GM12891 (cell line): ENCODE measurements at places on chromosomes 1 and 21.

DNA sequence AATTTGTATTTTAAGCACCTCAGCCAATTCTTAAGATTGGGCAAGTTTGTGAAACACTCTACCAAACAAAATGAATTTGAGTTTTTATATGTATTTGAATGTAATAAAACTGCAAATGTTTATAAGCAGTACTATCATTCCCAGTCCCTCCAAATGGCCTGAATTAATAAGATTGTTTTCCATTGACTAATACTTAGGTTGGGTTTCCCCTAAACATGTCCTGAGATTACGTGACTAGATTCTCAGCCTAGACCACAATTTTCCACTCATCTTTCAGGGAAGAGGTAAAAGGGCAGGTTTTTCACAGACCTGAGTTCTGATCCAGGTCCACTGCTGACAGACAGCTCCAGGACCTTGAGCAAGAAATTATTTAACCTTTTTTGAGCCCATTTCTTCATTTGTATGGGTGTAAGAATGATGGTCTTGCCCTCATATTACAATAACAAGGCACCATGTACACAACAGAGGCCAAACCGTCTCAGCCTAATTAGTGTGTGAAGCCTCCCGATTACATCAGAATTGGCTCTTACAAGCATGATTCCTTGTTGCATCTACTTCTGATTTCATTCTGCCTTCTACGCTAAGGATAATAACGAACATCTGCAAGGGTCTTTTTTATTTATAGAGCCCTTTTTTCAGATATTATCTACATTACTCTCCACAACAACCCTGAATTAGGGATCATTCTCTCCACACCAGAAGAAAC, 51.2 kb downstream of the BEND5 start:
- no peak for DNase-seq

- DNase-seq, result no peak
Measured at GRCh38 chr1:186244825-186245224, 130.2 kb downstream of the TPR start.

- no peak for DNase-seq
Measured at GRCh38 chr21:42623694-42624093, 29.7 kb upstream of the PDE9A start.

DNA sequence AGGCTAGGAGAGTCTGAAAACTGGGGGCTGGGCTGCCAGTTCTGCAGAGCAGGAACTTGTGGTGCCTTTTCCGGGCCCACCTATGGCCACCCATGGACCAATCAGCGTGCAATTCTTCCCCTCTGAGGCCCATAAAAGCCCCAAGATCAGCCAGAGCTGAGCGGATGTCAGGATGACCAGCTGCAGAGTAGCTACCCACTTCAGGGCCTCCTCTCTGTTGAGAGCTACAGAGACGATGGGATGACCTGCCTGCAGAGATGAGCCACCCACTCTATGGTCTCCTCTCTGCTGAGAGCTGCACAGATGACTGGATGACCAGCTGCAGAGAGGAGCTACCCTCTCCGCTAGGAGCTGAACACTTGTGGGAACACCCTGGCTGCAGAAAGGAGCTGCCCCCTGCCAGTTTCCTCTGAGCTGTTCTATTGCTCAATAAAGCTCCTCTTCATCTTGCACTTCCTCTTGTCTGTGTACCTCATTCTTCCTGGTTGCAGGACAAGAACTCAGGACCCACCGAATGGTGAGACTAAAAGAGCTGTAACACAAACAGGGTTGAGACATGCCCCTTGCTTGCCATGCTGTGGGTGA, 12.8 kb upstream of the AADACL4 start:
- DNase-seq, result no peak

DNA sequence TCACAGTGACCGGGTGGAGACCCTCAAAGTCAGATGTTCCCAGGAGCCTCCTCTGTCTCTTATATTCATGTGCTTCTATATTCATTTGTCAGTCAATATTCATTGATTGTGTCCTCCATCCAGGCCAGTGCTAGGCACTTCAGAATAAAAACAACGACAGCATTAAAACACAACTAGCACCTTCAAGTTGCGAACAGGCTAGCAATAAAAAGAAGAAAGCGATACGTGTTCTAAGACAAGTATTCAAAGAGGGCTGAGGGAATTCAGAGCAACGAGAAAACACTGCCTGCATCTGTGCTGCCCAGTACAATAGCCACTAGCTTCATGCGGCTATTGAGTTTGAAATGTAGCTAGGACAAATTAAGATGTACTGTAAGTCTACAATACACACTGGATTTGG, 138.0 kb downstream of the PLXNA2 start:
- no peak for DNase-seq

DNA sequence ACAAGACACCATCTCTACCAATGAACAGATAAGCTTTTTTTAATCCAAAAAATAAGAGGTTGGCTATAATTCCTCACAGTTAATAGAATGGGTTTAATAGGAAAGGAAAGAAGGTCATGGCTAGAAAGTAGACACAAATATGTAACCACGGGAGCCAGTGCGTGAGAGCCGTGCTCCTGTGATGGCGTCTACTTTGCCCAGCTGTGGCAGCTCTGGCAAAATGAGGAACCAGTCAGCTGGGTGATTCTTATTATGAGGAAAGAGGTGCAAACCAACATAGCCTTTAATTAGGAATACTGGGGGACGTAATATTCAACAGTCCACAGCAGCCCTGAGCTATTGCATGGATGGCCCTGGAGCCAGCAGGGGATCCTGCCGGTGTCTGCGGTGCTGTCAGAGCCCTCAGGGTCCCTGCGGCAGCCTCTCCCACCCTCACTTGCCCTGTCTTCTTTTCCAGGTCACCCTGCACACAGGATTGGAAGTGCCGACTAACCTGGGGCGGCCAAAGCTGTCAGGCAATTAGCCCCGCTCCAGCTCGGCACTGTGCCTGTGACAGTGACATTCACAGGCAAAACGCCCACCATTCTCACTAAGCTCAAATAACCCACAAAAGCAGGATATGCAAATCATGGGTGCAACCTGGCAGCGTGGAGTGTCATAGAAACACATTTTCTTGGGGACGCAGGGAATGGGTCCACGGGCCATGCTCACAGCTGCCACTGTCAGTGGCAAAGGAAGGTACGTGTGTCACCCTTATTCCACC, 25.9 kb upstream of the GNPAT start:
- DNase-seq, result no peak
